ENCODE measurements at places on chromosomes 6 and 20.

DNA sequence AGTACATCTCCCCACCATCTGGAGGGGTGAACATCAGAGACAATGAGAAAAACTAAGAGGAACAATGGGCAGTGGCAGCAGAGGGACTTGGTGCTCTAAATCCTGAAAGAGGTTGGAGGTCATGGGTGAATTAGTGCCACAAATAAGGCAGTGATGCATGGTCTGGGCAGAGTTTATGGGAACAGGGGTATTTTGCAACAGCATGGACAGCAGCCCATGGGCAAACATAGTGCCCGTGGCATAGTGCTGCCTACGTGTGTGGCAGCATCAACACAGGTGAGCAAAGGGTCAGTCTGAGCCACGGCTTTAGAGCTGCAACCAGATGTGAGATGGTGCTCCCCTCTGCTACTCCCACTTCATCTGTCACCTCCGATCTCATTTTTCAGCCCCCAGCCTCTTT lies 459.1 kb upstream of the CITED2 start:
- DNase-seq: no peak

- no peak for DNase-seq
Observed at GRCh38 chr20:11000416-11000815, 326.6 kb upstream of the JAG1 start.

DNA sequence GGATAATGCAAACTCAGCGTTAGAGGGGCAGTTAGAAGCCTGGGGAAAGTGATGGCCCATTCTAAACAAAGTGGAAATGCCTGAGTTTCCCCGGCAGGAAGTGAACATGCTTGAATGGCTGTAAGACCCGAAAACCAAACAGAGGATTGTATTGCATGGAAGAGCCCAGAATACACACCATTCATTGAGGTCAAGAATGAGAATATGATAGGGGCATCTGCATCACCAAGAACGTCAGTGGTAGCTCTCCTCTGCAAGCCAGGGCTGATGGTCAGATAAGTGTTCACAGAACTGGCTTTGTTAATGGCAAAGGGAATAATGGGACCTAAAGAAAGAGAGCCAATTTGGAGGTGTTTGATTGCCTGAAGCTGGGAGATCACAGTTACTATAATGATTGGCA lies 663.4 kb downstream of the KHDRBS2 start:
- DNase-seq: no peak

DNA sequence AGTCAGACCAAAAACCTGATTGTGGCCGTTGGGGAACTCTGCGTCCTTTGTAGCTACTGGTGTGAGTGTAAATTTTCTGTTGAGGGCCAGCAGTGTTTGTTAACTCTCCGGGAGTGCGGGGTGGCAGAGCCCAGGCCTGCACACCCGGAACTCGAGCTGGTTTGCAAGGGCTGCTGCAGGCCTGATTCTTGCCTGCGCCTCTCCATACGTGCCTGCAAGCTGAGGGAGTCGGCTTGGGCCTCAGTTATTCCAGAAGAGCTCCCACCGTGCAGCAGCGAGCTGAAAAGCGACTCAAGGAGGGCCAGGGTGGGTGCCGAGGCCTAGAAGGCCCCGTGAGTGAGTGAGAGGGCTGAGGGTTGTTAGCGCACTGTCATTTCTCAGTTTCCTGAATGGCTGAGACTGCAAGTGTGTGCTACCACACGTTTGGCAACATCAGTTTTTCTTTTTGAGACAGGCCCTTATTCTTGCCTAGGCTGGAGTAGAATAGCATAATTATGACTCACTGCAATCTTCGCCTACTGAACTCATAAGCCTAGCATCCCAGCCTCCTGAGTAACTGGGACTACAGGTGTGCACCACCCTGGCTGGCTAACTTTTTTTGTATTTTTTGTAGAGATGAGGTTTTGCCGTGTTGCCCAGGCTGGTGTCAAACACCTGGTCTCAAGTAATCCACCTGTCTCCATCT lies 33.9 kb upstream of the KIF13A start:
- DNase-seq: no peak

DNA sequence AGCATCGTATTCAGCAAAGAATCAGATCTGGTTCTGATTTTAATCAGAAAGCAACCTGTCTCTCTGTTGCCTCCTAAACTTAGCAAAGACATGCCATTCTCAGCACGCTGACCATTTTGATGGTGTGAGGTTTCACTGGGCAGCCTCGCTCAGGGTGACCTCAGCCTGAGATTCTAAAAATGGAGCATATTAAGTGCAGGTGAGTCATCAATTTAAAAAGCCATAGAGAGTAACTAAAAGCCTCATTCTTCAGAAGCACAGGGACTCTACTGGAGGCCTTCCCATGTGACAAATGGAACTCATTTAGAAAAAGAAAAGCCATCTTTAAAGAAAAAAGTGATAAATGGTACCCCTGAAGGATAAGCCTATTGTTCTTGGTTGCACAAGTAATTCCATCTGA lies 91.3 kb downstream of the FILIP1 start:
- no peak for DNase-seq

GRCh38 chr6:96613291-96613999 lies 50.5 kb downstream of the FHL5 start:
- DNase-seq: no peak

DNA sequence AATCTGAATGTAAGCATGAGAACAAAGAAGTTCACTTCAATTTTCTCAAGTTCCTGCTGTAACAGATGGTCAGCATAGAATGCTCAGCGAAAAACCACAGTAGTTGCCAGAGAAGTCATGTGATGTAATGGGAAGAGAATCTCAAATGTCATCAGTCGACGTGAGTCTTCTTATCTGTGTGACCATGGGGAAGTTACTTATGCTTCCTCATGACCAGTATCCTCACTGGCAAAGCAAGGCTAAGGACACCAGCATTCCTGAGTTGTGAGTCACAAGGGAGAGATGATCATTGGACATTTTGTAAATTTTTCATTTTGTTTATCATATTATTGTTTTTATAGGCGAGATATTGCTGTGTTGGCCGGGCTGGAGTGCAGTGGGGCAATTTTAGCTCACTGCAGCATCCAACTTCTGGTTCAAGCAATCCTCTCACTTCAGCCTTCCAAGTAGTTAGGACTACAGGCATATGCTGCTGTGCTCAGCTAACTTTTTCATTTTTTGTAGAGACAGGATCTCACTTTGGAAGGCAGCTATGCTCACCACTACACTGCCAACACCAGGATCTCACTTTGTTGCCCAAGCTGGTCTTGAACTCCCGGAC lies 21.9 kb downstream of the SGK1 start:
- DNase-seq: no peak

- no peak for DNase-seq
Observed at GRCh38 chr20:20440886-20441658, 73.2 kb downstream of the INSM1 start.

DNA sequence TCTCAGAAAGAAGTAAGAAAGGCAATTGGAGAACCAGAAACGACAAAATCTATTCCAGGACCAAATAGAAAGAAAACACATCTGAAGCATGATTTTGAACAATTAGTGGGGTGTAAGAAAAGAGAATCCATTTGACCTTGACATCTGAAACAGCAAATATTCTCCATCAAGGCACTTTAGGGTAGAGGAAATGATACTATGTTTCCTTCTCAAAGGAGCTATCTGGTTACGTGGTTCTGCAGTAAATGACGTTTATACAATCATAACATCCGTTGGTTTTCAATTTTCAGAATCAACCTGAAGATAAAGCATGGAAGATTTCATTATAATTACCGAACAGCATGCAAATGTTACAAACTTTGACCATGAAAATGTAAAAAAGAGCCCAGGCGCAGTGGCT lies 8.2 kb upstream of the SIGLEC1 start:
- DNase-seq: no peak

DNA sequence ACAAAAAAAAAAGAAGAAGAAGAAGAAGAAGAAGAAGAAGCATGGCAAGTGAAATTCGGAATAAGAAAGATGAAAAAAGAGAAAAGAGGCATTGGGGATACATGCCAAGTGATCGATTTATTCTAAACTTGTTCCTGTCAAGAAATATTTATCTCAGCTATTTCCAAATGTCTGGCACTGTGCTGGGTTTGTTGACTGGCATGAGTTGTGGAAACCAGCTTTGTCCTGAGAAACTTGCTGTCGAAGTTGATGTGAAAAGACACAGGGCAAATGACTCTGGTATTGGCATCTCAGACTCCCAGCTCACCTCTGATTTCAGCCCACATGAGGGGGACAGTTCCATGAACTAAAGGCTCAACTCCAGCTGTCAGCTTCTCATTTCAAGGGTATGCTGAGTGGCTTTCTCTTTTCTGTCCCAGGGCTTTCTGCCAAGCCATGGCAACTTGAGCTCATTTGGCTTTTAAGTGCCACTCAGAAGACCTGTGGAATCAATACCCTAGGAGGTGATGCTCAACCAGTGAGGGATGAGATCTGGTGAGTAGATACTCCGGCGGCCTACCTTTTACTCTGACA lies 253.3 kb upstream of the JAG1 start:
- DNase-seq: no peak

DNA sequence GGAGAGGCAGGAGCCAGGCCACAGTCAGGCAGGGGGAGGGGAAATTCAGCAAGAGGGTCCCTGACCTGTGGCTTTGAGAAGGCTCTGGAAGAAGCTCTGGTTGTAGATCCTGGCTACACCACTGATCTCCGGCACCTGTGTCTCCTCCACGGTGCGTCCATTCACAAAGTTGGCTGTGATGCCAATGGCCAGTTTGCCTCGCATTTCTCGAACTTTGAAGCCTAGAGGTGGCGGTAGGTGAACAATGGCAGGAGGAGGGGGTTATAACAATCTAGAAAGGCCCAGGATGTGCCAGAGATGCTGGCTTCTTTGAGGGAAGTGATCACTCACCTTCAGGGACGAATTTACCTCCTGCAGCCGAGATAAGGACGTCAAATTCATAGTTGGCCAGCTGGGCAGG lies 3.4 kb downstream of the MICAL1 start:
- no peak for DNase-seq

DNA sequence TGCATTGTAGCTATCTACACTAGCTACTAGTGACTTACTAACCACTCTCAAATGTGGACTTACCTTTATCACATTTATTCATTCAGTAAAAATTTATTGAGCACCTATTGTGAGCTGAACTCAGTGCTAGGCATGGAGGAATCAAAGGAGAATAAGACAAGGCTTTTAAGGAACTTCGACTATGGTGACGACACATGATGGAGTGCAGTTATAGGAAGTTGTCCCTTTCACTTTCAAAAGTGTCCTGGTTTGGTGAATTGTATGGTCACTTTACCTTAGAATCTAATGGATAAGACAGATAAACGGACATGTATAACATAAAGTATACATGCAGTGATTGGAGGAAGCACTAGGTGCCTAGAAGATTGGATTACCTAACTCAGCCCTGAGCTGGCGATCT lies 4.3 kb downstream of the AKAP7 start:
- no peak for DNase-seq

- no peak for DNase-seq
Observed at GRCh38 chr6:127162836-127163235, 44.4 kb downstream of the RSPO3 start.

DNA sequence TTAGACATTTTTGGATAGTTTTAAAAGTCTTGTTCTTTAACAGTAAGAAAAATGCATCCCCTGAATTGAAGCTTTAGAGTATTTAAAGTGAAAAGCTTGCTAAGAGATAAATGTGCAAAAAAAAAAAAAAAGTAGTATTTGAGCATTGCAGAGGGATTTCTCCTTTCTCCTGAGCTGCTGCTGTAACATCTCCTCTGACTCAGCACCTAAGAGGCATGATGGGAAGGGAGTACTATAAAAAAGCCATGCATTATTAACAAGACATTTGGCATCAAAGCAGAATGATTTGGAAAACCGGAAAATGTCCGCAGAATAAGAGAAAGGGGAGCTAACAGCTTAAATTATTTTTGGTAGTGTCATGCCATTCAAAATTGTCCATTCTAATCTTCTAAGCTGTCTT lies 27.9 kb downstream of the B4GALT5 start:
- DNase-seq: no peak

- DNase-seq: no peak
Observed at GRCh38 chr6:118639054-118639964, 12.1 kb downstream of the CEP85L start.

DNA sequence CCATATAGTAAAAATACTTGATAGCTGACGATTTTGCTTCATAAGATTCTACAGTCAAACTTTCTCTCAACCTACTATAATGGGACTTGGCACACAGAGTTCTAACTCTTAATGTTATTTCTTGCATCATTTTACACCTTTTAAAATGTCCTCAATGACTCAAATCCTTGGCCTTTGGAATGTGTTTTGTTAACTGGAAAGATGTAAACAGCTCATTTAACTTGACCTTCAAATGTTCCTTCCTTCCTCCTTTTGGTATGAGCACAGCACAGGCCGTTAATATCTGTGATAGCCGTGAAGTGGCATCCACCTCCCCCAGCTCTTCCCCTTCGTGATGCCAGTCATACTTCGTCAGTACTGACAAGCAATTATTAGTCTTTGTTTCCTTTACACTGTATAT lies 972.0 kb upstream of the CITED2 start:
- DNase-seq: no peak

DNA sequence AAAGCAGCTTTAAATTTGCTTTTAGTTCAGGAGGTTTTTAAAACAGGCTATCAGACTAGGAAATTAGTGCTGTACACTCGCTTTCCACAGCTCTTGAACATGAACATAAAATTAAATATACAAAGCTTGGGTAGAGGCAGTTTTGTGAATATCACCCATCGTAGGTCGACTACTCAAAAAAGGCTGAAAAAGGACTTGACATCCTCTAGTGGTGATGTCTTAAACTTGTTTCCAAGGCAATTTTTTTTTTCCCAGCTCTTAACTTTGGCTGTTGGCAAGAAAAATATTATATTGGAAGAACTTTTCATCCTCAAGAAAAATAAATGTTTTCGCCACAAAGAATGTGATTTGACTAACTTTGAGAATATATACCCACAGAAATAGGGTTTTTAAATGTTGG lies 2.9 kb downstream of the MAP7 start:
- no peak for DNase-seq

GRCh38 chr6:32668226-32668747 lies 1.8 kb upstream of the HLA-DQB1 start:
- DNase-seq: no peak

DNA sequence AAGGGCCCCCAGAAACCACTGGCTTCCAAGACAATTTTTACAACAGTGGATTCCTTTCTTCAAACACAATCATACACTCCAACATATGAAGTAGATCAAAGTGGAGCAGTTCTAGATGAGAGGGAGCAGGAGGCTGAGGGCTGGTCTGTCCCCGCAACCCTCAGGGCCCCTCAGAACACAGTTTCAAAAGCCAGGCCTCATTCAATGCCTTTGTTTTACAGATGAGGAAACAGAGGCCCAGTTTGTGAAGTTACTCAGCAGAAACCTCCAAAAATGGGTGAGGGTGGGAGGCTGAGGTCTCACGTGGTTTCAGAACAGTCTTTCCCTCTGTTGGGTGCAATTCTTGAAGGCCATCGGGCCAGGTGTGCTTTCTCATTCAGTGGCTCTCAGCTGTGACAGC lies 134.9 kb downstream of the SCML4 start:
- no peak for DNase-seq

- DNase-seq: no peak
Observed at GRCh38 chr6:3471286-3471685, 14.4 kb upstream of the SLC22A23 start.

- DNase-seq: no peak
Observed at GRCh38 chr6:119978274-119978889, 628.8 kb upstream of the MAN1A1 start.

DNA sequence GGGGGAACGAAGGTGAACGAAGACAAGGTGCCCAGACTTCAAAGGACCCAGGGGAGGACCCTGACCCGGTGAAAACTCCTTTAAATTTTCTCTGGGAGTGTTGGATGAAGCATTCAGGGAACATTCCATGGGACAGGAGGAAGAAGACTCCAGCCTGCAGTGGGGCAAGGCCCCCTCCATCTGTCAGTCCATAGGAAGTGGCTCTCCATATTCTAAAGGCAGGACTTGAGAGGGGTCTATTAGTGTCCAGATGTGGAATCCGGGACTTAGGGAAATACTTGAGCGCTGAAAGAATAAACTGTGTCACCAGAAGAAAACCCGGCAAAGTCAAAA lies 3.2 kb upstream of the BPIFA2 start:
- no peak for DNase-seq
